Activated CD8-positive, alpha-beta memory T cell treated with anti-CD3 and anti-CD28 coated beads, Interleukin-2, amount 10 ng/mL, durations not matched to agents 7 days and 5 days (primary cell): ENCODE measurements at places on chromosomes 13 and 19. TPM values are rescaled to one million over a fixed set of nuclear protein-coding genes. Genes with fewer than 3 reads are reported as not detected.

TMC4 gene
- total RNA-seq = 1.3 TPM

OR1I1 gene
- total RNA-seq = not detected

LHB gene
- total RNA-seq = not detected

OR7C1 gene
- total RNA-seq = not detected

RUBCNL gene
- total RNA-seq = not detected

DNA sequence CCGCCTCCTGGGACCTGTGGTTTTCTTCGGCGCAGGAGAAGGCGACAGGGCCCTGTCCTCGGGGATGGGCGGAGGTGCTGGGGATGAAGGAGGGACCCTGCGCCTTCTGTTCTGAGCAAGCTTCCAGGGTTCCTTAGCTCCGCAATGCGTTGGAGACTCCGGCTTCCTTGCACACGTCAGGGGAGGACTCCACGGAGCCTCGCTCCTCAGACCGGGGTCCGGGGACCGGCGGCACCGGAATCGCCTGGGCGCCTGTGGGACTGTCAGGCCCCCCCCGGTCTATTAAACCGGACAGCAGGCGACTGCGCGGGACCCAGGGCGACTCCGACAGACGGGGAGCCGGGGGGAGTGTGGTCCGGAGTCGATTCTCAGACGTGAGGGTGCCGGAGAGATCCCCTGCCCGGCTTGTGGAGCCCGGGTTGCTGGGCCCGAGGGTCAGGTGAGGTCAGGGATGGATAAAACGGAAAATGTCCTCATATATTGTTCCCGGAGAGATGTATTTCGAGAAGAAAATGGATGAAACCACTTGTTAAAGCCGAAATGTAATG lies 227.4 kb downstream of the TEX29 start:
- DNase-seq = no peak

DNA sequence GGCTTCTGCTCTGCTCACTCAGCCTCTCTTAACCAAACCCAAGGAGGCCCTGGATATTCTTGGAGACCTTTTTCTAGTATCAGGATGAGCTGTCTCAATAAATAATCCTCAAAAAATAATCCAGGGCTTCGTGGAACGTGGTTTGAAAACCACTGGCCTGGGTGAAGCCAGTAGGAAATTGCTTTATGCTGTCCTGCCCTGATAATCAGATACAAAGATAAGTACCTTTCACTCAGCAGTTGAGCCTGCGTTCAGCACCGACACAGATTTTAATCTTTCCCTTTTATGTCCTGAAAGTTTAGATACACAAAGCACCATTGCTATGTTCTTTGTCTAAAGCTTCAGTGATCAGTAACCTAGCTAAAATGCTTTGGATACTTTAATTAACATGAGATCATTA lies 460.0 kb downstream of the RFC3 start:
- no peak for DNase-seq

DNA sequence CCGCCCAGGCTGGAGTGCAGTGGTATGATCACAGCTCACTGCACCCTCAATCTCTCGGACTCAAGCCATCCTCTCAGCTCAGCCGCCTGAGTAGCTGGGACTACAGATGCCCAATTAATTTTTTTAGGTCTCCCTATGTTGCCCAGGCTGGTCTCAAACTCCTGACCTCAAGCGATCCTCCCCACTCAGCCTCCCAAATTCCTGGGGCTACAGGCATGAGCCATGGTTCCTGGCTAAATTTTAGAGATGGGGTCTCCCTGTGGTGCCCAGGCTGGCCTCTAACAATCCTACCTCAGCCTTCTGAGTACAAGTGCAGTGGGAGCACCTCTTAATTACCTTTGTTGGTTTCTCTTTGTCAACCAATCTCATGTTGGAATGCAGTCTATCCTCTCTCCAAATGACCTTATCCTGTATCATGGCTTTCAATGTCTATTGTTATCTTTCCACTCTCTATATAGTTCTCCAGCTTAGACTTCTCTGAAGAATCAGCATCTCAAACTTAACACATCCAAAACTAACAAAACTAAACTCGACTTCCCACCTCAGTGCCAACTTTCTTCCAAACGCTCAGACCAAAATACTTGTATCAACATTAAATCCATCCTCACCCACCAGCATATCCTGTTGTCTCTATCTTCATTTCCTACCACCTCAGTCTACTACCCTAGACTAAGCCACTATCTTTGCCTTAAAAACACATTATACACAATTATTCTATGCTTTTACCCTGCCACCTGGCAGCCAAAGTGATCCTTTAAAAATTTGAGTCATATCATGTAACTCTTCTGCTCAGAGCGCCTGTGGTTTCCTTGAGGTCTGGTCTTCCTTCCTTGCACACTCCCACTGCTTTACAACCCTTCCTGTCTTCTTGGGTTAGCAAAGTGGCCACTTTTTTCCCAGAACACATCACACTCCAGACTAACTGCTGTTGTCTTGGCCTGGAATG lies 6.7 kb downstream of the TPT1 start:
- peak; percentile 79 for DNase-seq

- DNase-seq = peak; percentile 48
These were observed 579.5 kb downstream of the UQCRFS1 start for GRCh38 chr19:28633319-28634018.

DNA sequence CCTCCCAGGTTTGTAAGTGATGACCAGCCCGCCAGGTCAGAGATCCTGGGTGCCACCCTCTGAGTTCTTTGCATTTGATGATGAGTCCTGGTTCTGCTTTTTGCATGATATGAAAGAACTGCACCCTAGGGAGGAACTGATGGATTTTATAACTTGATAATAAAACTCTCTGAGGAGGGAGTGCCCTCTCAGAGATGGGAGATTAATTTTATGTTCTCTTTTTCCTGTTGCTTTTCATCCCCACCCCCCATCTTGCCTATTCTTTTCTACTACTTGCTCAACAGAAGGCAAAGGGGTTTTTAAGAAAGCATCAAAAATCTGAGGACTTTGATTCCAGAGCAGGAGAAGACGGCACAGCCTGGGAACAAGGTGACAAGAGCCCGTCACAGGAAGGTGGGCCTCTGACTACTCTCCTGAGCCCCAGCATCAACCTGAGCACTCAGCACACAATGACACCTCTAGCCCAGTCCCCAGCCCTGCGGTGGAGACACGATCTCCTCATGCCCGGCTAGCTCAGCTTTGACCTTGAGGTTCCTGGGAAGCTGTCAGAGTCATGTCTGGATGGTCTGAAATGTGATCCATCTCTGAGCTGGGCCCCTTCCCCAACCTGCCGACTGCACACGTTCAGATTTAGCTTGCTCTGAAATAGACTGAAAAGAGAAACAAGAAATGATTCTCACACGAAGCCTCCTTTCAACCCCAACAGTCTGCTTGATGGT lies 69.1 kb downstream of the SIAH3 start:
- DNase-seq = no peak

- DNase-seq = no peak
These were observed 3.8 kb upstream of the JUNB start for GRCh38 chr19:12787458-12787857.

GRCh38 chr13:74979703-74980102 lies 502.3 kb downstream of the TBC1D4 start:
- no peak for DNase-seq

DNA sequence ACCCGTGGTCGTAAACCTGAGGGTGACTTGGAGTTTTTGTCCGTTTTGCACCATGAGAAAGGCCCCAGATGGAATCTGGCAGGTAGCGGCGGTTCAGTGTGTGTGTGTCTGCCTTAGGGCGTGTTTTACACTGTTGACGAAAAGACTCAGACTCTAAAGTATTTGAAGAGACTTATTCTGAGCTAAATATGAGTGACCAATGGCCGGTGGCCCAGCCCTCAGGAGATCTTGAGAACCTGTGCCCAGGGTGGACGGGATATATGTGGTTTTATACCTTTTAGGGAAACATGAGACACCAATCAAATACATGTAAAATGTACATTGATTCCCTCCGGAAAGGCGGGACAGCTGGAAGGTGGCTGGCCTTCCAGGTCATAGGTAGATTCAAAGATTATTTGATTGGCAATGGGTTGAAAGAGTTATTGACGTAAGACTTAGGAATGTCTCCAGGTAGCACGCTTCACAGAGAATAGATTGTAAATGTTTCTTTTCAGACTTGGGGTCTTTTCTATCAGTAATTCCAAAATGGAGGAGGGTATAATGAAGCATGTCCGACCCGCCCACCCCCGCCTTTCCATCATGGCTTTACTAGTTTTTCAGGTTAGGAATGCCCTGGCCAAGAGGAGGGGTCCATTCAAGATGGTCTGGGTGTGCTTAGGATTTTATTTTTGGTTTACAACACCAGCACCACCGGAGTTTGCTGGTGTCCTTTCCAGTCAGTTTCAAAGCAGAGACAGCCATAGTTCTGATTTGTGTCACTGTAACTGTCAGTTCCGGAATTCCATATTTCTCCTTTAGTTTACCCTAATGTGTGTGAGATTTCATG lies 1.0 kb upstream of the ZNF529 start:
- no peak for DNase-seq

DNA sequence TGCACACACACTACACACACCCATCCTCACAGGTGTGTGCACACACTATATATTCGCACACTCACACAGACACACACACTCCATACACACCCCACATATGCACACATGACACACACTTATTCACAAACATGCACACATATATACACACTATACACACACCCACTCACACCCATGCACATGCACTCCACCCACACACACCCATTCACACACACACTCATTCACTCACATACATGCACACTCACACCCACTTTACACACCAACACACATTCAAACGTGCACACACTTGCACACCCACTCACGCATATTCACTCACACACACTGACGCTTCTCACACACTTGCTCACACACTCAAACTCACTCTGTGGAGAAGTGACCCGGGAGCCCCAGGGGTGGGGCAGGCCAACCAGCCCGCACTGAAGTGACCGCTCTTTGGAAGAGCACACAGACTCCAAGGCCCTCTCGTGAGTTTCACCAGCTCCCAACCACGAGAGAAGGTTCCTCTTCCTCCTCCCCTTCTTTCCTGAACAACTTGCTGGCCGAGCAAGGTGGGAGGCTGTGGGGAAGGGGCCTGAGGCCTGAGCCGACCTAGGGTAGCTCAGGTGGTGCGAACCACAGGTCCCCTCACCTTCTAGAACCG lies 86.1 kb upstream of the TM9SF2 start:
- DNase-seq = no peak

GRCh38 chr13:109400624-109401257 lies 385.6 kb downstream of the IRS2 start:
- no peak for DNase-seq

DNA sequence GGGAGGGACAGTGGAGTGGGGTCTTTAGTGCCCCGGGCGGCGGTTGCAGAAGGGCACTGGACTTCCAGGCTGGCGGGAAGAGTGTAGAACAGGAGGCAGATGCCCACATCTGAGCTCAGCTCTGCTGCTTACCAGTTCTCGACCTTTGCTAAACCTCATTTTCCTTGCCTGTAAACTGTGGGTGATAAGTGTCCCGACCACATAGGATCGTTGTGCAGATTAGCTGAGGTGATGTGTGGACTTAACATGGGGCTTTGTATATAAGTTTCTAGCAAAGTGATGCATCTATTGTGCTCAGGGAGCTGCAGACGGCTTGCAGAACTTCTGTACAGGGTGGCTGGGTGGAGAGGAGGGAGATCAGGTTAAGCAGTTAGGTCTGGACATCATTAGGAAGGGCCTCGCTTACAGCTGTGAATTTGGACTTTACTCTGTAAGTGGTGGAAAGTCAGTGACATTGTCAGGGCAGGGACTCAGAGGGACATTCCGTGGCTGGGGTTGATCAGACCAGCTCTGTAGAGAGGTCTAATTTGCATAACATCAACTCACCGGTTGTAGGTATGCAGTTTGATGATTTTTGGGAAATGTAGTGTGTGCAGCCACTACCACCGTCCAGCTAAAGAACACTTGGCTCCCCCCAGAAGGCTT lies 70.0 kb downstream of the SPATA13 start:
- peak; percentile 60 for DNase-seq

DNA sequence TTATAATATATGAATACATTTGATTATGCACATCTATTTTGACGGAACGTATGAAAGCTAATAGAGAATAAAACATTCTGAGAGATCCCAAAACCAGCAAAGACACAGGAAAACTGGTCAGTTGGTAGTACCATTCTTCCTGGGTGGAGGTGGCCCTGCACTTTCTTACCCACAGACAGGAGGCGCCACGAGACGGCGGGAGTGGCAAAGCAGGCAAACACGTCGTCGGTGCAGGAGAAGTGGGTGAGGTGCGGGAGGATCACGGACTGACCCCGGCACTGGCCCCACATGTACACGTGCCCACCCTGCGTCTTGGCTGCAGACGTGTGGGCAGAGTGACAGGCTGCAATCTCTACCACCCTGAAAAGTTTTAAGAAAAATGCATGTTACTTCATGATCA lies 36.1 kb downstream of the RCBTB1 start:
- no peak for DNase-seq

DNA sequence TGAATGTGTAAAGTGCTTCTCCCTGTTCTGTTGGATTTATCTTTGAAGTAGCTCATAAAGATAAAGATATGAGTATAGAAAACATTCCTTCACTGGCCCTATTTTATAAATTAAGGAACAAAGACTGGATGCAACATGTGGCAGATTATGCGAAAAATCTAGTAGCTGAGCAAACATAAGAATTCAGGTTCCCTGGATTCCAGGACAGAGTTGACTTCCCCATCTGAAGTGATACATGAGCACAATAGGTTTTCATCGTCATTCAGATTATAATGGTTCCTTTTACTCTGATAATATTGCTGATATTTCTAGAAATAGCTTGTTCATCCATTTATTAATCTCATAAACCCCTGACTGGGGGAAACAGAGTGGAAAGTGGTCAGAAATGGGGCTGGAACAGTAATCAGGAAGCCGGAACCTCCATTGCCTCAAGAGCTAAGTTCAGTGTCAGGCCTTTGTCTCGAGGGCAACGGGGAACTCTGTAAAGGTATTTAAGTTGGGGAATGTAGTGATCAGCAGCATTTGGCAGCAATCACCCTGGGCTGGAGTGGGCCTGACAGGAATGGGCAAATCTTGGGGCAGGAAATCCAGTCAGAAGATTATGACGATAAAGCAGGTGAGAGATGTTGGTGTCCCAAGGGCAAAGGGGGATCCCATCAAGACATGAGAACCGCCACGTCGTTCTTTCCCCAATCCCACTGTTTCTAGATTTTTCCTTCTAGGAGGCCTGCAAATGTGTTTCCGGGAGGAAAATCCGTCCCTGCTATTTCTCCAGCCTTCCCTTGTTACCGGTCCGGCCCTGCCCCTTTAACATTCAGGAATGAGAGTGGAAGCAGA lies 232.5 kb upstream of the SERP2 start:
- DNase-seq = no peak

DNA sequence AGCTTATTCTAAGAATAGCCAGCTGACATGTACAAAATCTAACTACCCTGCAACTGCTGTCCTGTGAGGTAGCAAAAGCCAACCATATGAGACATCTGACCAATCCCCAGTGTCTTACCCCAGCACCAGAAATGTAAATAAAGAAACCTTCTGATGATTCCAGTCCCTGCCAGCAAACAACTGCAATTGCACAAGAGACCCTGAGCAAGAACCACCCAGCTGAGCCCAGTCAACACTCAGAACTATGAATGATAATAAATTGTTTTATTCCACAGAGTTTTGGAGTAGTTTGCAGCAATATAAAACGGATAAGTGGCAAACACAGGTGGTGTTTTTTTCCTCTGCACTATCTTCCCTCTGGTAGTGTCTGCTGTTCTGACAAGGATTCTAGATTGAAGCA lies 94.9 kb downstream of the ERCC5 start:
- DNase-seq = no peak

- DNase-seq = no peak
These were observed 65.9 kb upstream of the ZNF599 start for GRCh38 chr19:34838753-34839431.

GRCh38 chr19:35975608-35976214 lies 19.3 kb upstream of the SDHAF1 start:
- DNase-seq = no peak
